Panc1 (cell line): ENCODE measurements at places on chromosomes 3 and 15. TPM values are rescaled to one million over a fixed set of nuclear protein-coding genes. Genes with fewer than 3 reads are reported as not detected.

GRCh38 chr3:140206196-140207040, 271.4 kb downstream of the CLSTN2 start:
- DNase-seq: no peak
- H3K27ac ChIP-seq: no peak overlapping the region
- no peaks in the 10 kb centered on the region for H3K36me3 ChIP-seq
- no peaks in the 10 kb centered on the region for H3K27me3 ChIP-seq
- no peak overlapping the region for H3K4me3 ChIP-seq

CPN2 gene
- 0.08 TPM for total RNA-seq

COL8A1 gene
- 0.13 TPM for total RNA-seq

GRCh38 chr3:171984883-171985282, 54.5 kb upstream of the FNDC3B start:
- no peaks in the 10 kb centered on the region for H3K36me3 ChIP-seq
- no peaks in the 10 kb centered on the region for H3K27me3 ChIP-seq
- no peak for DNase-seq
- no peak overlapping the region for H3K27ac ChIP-seq
- H3K4me3 ChIP-seq: no peak overlapping the region

GRCh38 chr3:129026728-129027543, 25.8 kb downstream of the EFCC1 start:
- H3K4me3 ChIP-seq: peak overlapping the region; percentile 64
- H3K36me3 ChIP-seq: no peaks in the 10 kb centered on the region
- peaks cover 14% of the 10 kb centered on the region for H3K4me1 ChIP-seq
- peak; percentile 52 for DNase-seq
